Stimulated activated CD4-positive, alpha-beta T cell treated with anti-CD3 and anti-CD28 coated beads, Interleukin-15, amount 100 ng/mL, for 1 hour (primary cell): ENCODE measurements at places on chromosomes 11 and 22.

GRCh38 chr11:14588681-14589080 lies 54.9 kb upstream of the PDE3B start:
- no peak for DNase-seq

DNA sequence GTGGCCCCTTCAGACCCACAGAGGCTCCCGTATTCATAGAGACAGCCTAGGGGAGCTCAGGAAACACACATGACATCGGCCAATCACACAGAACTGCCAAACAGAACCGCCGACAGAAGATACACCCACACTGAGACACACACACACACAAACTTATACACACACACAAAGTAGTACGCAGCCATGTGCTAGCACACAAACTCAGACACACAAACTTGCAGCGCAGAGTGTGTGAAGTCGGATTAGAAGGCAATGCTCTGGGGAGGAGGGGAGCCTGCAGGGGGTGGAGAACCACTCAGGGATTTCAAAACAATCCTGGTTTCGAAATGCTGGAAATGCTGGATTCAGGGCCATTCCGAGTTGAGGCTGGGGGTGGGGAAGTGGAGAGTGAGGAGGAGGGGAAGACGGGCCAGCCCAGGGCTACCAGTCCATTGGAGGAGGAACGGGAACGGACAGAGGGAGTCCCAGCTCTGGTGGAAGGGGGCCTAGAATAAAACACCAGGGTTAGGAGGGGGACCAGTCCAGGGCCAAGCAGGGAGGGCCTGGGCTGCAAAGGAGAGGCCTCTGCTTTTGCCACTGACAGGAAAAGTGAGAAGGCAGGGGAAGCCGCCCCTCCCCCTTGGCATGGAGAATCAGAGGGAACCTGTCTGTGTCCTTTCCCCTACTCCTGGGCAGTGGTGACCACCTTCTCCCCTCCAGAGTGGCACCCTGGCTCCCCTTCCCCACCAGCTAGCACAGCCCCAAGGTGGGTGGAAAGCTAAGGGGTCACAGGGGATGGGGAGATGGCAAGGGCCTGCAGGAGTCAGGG lies 4.4 kb downstream of the BCL9L start:
- no peak for DNase-seq

- no peak for DNase-seq
These were observed 54.0 kb upstream of the SEZ6L start for GRCh38 chr22:26115266-26115665.

DNA sequence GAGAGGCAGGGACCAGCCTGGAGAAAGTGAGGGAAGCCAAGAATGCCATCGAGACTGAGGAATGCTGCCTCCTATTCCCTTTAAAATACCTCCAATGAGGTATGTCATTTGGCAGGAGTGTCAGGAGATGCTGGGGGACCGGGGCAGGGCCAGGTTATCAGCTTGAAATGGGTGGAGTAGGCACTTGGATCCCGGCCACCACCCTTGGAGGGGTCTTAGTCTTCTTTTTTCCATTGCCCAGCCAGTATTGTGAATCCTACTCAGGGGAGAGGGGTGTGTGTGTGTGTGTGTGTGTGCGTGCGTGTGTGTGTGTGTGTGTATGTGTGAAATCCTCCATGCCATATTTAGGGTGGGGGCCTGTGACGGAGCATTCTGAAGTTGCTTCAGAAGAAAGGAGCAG lies 116.2 kb downstream of the ZBTB16 start:
- no peak for DNase-seq

DNA sequence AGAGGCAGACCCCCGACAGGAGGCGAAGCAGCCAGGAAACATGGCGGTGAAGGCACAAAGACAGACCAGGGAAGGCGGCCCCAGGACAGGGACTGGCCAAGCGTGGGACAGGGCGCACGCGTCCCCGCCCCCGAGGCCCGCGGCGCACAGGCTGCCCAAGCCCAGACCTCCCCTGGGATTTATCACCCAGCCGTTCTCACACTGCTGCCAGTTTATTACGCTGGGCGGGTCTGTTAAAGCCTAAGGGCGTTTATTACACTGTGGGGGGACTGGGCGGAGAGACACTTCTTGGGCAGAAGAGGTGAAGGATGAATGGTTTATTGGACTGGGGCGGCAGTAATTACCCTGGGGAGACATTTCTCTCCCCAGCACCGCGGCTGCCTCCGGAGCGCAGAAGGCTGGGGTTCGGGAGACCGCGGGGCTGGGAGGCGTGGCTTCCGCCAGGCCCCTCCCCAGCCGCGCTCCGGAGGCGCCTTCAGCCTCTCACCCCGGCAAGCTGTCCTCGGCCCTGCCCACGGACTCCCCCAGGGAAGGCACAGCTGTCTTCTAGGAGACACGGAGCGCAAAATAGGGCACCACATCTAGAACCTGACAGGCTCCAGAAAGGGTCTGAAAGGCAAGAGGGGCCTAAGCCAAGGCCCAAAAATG lies 47.1 kb downstream of the SLC22A12 start:
- no peak for DNase-seq

DNA sequence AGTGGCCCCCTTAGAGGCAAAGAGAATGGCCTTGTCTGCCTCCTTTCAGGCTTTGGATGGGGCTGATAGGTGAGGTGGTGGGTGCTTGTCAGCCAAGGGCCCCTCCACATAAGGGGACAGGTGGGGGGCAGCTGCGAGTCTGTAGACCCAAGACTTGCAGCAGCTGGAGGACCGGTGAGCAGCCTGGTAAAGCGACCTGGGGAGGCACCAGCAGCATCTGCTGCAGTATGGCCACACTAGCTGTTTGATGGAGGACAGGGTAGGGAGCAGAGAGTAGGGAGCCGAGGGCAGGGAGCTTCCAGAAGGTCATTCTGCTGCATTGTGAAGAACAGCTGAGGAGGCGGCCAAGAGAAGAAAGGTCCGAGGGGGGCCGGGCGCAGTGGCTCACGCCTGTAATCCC lies 16.8 kb upstream of the MRTFA start:
- no peak for DNase-seq

GRCh38 chr11:75966537-75967287 lies 151.7 kb downstream of the UVRAG start:
- no peak for DNase-seq

GRCh38 chr11:120302001-120302805 lies 22.9 kb upstream of the TLCD5 start:
- DNase-seq, result no peak

DNA sequence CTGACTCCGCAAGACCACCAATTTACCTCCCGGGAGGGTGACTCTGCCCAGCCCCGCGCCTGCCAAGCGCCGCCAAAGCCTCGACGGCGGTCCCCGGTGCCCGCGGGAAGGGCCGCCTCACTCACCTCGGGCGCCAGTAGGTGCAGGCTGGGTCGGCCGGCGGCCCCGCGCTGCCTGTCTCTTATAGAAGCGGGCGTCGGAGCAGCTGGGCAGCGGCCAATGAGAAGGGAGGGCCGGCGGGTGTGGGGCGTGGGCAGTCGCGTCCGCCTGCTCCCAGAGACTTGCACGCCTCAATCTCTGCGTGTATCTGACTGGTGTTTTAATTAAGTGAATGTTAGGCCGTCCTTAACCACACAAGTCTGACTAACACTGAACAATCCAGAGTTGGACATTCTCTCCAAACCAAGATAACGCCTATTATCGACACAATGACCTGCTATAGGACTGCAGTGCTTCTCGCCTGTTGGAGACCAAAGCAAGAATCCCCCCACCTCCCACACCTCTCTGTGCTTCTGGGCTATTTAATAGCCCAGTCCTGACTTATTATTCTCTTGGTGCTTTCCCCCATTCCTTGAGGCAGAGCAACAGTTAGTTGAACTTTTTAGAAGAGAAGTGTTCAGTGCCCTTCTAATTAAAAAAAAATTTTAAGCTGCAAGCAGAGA lies at the start of gene TPH1:
TSS of gene TPH1 (minus strand) at position 154 of the 662 bp plus-strand sequence. CDS start 5,507 bp downstream, outside the sequence.
- DNase-seq, result no peak

DNA sequence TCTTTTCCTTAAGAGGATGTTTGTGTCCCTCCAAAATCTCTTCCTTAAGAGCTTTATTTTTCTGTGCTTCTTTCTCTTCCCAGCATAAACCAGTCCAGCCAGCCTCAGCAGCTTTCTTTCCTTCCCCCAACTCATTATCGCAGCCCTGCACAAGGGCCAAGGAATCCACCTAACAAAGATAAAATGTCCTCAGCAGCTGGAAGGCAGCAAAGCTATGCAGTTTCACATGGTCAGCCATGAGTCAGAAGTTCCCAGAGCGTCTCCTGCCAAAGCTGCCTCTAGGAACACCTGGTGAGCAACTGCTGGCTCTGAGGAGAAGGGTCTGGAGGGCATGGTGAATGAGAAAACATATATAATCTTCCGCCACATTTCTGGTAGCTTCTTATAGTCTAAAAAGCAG lies 45.3 kb upstream of the HMGXB4 start:
- no peak for DNase-seq

DNA sequence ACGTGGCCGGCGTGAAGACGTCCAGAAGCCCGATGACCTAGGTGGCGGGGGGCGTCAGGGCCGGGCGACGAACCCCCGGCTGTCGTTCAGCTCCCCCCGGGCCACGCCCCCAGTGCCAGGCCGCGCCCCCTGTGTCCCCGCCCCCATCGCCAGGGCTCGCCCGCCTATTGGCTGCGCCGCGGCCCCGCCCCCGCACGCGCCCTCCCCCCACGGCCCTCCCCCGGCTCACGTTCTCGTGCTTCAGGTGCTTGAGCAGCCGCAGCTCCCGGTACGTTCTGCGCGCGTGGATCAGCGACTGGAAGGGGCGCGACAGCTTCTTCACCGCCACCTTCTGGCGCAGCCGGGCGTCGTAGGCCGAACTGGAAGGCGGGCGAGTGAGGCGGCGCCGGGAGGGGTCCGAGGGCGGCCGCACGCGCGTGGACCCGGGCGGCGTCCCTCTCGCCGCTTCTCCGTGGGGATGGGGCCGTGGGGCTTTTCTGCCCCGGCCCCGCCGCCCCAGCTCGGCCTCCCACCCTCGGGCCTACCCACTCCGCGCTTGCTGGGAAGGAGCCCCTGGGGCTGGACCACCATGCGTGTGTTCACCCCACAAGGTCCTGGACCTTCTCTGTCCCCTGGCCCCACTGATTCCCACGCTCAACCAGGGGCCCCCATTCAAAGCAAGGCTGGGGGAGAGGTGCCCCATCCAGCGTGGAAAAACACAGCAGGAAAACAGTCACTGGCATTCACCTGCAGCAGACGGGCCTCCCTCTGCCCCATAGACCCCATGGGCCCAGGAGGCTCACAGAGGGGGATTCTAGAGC lies 2.4 kb downstream of the MAPK11 start:
- DNase-seq, result peak; percentile 46

DNA sequence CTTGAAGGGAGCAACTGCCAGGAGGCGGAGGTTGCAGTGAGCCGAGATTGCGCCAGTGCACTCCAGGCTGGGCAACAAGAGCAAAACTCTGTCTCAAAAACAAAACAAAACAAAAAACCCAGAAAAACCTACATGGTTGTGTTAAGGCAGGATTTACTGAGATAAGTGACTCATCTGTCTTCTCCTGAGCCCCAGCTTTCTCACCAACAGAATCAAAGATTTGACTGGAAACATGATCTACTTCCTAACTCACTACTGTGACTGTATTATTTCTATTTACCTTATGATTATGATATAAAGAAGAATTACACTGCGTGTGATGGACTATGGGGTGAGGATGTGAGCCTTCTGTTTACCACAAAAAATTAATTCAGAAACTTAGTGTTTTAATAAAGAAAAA lies 21.8 kb downstream of the FAM118B start:
- no peak for DNase-seq

- DNase-seq, result no peak
These were observed 119.8 kb upstream of the ANO1 start for GRCh38 chr11:69958308-69958707.

DNA sequence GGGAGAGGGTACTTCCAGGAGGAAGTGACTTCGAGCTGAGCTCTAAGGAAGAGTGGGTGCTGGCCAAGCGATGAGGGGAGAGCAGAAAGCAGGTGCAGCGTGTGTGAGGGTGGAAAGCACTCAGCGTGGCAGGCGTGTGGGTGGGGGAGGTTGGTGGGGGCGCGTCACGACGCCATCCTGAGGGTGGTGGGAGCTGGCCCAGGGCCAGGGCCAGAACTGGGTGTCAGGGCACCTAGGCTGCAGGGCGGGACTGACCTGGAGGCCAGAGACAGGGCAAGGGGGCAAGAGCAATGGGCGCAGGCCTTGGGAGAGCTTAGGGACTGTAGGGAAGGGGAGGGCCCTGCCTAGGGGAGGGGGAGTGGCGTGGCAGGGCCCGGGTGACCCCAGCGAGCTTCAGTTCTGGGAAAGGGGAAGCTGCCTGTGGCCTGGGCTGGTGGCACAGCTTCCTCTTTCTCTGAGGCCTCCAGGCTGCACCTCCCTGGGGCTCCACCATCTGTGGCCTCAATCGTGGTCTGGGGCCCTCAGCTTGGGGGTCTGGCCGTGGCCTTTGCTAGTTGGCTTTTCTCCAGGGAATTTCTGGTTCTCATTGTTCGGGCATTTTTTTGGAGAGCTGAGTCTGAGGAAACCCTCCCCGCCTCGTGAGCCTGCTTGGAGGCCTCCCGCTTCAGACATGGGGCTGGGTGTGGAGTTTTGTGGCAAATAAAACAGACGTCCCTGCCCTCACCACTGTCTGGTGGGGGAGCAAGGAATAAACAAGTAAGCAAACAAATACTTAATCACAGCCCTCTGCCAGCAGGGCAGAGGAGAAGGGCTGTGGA lies 8.9 kb downstream of the RELT start:
- no peak for DNase-seq

DNA sequence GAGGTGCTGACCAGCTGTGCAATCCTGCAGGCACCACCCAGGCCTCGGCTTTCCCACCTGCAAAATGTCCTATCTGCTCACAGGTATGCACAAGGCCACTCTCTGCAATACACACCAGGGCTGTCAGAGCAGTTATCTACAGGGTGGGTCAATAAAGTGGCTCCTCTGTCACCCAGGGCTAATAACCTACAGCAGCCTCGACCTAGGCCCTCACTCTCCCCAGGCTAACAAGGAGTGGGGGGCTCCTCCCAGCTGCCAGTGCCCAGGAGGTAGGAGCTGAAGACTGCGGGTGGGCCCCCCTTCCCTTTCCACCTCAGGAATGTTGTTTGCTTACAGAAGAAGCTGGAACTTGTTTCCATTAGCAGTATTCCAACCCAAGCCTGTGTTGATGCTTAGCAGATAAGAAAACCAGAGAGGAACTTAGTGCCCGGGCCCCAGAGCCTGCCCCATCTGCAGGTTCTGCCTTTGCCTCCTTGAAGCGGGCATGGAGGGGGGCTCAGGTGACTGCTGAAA lies 26.8 kb downstream of the MYH9 start:
- DNase-seq, result no peak

DNA sequence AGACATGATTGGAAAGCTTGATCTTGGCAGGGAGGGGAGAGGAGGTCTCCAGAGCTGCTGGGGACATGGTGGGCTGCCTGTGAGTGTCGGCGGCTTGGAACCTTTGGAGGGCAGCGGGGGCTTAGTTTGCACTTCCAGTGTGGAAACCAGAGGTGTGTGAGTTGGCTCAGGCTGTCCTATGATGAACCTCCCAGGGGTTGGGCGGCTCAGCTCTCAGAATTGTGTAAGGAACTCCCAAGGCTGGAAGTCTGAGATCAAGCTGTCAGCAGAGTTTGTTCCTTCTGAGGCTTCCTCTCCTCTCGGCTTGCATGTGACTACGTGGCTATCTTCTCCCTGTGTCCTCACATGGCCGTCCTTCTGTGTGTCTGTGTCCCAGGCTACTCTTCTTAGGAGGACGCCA lies 87.9 kb upstream of the B3GAT1 start:
- no peak for DNase-seq

- no peak for DNase-seq
These were observed 129.5 kb downstream of the FAM76B start for GRCh38 chr11:95660038-95660437.
